A549 treated with Mapracorat at 1 μM for 4 hours (cell line): ENCODE measurements at places on chromosomes 1 and 21. TPM values are rescaled to one million over a fixed set of nuclear protein-coding genes. Genes with fewer than 3 reads are reported as not detected.

The IL20 gene
- total RNA-seq, result not detected in 5 replicates

The RAD54L gene
- total RNA-seq, result 8.2 to 12.0 TPM (median 10.7 TPM) in 5 replicates

The FHL3 gene
- 7.0 to 10.6 TPM (median 8.6 TPM) in 5 replicates for total RNA-seq

The CD1D gene
- total RNA-seq, result 0.16 TPM in 1 of 5 replicates, not detected in the others

The S100A12 gene
- total RNA-seq, result not detected in 5 replicates

The DSCAM gene
- total RNA-seq, result not detected in 5 replicates

The SLFNL1 gene
- total RNA-seq, result 0.04 TPM in 1 of 5 replicates, not detected in the others

The DNAH14 gene
- 13.3 to 18.7 TPM (median 15.6 TPM) in 5 replicates for total RNA-seq

The BATF3 gene
- 25.3 to 38.1 TPM (median 36.0 TPM) in 5 replicates for total RNA-seq

The CLIC4 gene
- total RNA-seq, result 36.1 to 51.7 TPM (median 45.9 TPM) in 5 replicates

The MFSD2A gene
- total RNA-seq, result 6.1 to 7.6 TPM (median 6.9 TPM) in 5 replicates

The KIRREL1 gene
- 19.2 to 26.5 TPM (median 24.4 TPM) in 5 replicates for total RNA-seq

The SPATA6 gene
- total RNA-seq, result 1.3 to 1.9 TPM (median 1.7 TPM) in 5 replicates

The PIAS3 gene
- 34.4 to 41.6 TPM (median 40.6 TPM) in 5 replicates for total RNA-seq

The POU2F1 gene
- total RNA-seq, result 3.3 to 4.1 TPM (median 3.4 TPM) in 5 replicates

The KLHL17 gene
- 9.1 to 20.0 TPM (median 16.2 TPM) in 5 replicates for total RNA-seq

The CD164L2 gene
- total RNA-seq, result not detected in 5 replicates

The S100A1 gene
- total RNA-seq, result 0.72 to 1.2 TPM (median 0.93 TPM) in 5 replicates

The PEX19 gene
- total RNA-seq, result 20.8 to 27.6 TPM (median 24.2 TPM) in 5 replicates

The MDM4 gene
- total RNA-seq, result 3.5 to 5.4 TPM (median 4.0 TPM) in 5 replicates

The OLFML2B gene
- total RNA-seq, result 0.45 to 0.87 TPM (median 0.61 TPM) in 5 replicates

The ATP5IF1 gene
- 161 to 173 TPM (median 165 TPM) in 5 replicates for total RNA-seq

The ILDR2 gene
- 0.02 to 0.05 TPM (median 0.03 TPM) in 3 of 5 replicates, not detected in the others for total RNA-seq

The WNT3A gene
- total RNA-seq, result 0.04 to 0.06 TPM in 2 of 5 replicates, not detected in the others

The ZNF670 gene
- total RNA-seq, result 3.3 to 4.4 TPM (median 3.5 TPM) in 5 replicates

The FCAMR gene
- total RNA-seq, result not detected in 5 replicates

The DPT gene
- total RNA-seq, result not detected in 5 replicates

The SLC9C2 gene
- not detected in 5 replicates for total RNA-seq

The ELK4 gene
- 5.7 to 6.7 TPM (median 6.3 TPM) in 5 replicates for total RNA-seq

The HAO2 gene
- not detected in 5 replicates for total RNA-seq

The SMIM1 gene
- 0.52 to 2.6 TPM (median 1.4 TPM) in 5 replicates for total RNA-seq

The HOOK1 gene
- total RNA-seq, result 0.12 to 0.30 TPM (median 0.25 TPM) in 5 replicates

The HPDL gene
- 2.6 to 4.5 TPM (median 3.6 TPM) in 5 replicates for total RNA-seq

The PTPN14 gene
- 8.0 to 13.6 TPM (median 10.7 TPM) in 5 replicates for total RNA-seq

The ATAD3A gene
- 28.1 to 41.2 TPM (median 37.2 TPM) in 5 replicates for total RNA-seq

The RAB3B gene
- total RNA-seq, result 5.3 to 9.0 TPM (median 6.0 TPM) in 5 replicates

The FAM78B gene
- 0.19 to 0.35 TPM (median 0.24 TPM) in 5 replicates for total RNA-seq

The DMBX1 gene
- total RNA-seq, result 0.63 to 1.2 TPM (median 0.94 TPM) in 5 replicates

The RGS16 gene
- 0.25 to 0.45 TPM (median 0.28 TPM) in 5 replicates for total RNA-seq

The ATXN7L2 gene
- 1.9 to 2.8 TPM (median 2.3 TPM) in 5 replicates for total RNA-seq

The CYYR1 gene
- not detected in 5 replicates for total RNA-seq

The PTGFRN gene
- total RNA-seq, result 12.5 to 17.3 TPM (median 14.8 TPM) in 5 replicates

The COL9A2 gene
- 0.11 to 0.56 TPM (median 0.29 TPM) in 5 replicates for total RNA-seq

The MYBPHL gene
- total RNA-seq, result 0.25 TPM in 1 of 5 replicates, not detected in the others

The CA6 gene
- total RNA-seq, result not detected in 5 replicates

The FAM72B gene
- 5.3 to 7.2 TPM (median 6.1 TPM) in 5 replicates for total RNA-seq

The KLHDC8A gene
- total RNA-seq, result 0.60 to 0.89 TPM (median 0.66 TPM) in 5 replicates

The ASPM gene
- 17.5 to 24.6 TPM (median 23.3 TPM) in 5 replicates for total RNA-seq

The THBS3 gene
- total RNA-seq, result 6.9 to 10.1 TPM (median 8.9 TPM) in 5 replicates

The DEPDC1 gene
- 10.1 to 15.1 TPM (median 13.5 TPM) in 5 replicates for total RNA-seq

The MIXL1 gene
- total RNA-seq, result 0.23 TPM in 1 of 5 replicates, not detected in the others

The UBE2U gene
- not detected in 5 replicates for total RNA-seq

The AURKAIP1 gene
- total RNA-seq, result 107 to 186 TPM (median 170 TPM) in 5 replicates
